ENCODE measurements at places on chromosomes 7 and 10. TPM values are rescaled to one million over a fixed set of nuclear protein-coding genes. Genes with fewer than 3 reads are reported as not detected.

RELN gene
- 0.74 TPM for total RNA-seq

GTF2IRD2 gene
- 10.7 TPM for total RNA-seq

CYP26A1 gene
- 0.14 TPM for total RNA-seq

ZNF365 gene
- total RNA-seq = 2.8 TPM

KIN gene
- 6.0 TPM for total RNA-seq

PLAC9 gene
- total RNA-seq = 12.3 TPM

LDB3 gene
- under 0.01 TPM for total RNA-seq

CLDN4 gene
- 0.14 TPM for total RNA-seq
